ENCODE measurements at places on chromosomes 6 and 20.

DNA sequence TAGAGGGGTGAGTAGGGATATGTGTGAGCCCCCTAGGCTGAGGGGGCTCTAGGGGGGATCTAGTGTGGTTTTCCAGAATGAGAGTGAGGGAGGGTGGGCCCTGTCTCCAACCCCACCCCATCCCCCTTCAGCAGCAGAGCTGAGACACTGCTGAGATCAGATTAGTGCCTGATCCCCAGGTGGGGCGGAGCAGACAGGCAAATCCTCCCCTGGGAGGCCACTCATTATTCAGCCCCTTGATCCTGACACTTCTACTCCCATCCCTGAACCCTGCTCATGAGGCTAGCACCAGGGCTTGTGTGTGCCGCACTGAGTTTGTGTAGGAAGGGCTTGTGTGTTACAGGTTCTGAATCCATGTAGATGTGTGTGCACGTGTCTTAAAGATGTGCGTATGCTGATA is 42.5 kb downstream of the SPDEF start:
- no peaks in the 10 kb centered on the region for H3K4me1 ChIP-seq
- H3K27me3 ChIP-seq = peaks cover 7% of the 10 kb centered on the region

DNA sequence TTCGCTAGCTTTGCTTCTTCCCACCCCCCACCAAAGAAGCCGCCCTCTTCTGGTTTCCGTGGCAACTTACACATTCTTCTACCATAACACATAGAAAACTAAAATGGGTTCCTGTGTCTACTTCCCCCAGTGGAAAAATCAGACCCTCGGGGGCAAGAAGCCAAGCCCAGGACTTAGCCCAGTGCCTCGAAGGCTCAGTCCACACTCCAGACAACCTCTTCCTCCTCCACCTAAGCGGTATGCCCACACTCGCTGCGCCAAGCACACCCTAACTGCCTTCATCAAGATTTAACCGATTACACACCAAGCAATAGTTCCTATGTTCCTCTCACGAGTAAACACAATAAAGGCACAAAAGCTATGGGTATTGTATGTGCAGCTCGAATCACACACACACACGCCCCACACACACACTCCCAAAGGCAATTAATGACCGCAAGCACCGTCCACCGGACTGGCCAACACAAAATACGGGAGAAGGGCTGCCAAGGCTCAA is 537 bp downstream of the PPIL4 start:
- H3K4me3 ChIP-seq = peak overlapping the region; percentile 99
- H3K27ac ChIP-seq = peak overlapping the region; percentile 99
- peaks cover 37% of the 10 kb centered on the region for H3K4me1 ChIP-seq
- H3K27me3 ChIP-seq = no peaks in the 10 kb centered on the region
- peak; percentile 85 for DNase-seq
- peaks cover 6% of the 10 kb centered on the region for H3K36me3 ChIP-seq

DNA sequence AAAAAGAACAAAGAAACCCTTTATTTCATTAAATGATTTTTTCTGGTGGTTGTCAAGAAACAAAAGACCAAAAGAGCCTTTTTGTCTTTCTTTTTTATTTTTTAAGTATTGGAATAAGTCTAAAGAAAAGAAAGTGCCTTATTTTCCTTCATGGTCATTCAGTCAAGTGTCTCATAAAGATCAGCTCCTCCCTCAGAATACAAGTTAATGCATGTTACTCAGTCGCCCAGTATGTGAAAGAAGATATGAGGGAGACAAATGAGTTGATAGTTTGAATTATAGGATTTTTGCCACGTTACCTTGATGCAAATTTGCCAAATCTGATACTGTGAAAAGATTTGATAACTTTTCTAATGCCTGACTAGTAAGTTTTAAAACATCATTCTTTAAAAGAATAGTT is 157.2 kb downstream of the QKI start:
- no peak overlapping the region for H3K4me3 ChIP-seq
- H3K27me3 ChIP-seq = no peaks in the 10 kb centered on the region
- peaks cover 18% of the 10 kb centered on the region for H3K36me3 ChIP-seq
- no peak overlapping the region for H3K27ac ChIP-seq

- peaks cover 11% of the 10 kb centered on the region for H3K4me1 ChIP-seq
- no peaks in the 10 kb centered on the region for H3K36me3 ChIP-seq
- H3K27ac ChIP-seq = no peak overlapping the region
- peak; percentile 68 for DNase-seq
- no peak overlapping the region for H3K4me3 ChIP-seq
- peaks cover 3% of the 10 kb centered on the region for H3K27me3 ChIP-seq
Observed at GRCh38 chr6:142692942-142693341, 252.0 kb downstream of the HIVEP2 start.

DNA sequence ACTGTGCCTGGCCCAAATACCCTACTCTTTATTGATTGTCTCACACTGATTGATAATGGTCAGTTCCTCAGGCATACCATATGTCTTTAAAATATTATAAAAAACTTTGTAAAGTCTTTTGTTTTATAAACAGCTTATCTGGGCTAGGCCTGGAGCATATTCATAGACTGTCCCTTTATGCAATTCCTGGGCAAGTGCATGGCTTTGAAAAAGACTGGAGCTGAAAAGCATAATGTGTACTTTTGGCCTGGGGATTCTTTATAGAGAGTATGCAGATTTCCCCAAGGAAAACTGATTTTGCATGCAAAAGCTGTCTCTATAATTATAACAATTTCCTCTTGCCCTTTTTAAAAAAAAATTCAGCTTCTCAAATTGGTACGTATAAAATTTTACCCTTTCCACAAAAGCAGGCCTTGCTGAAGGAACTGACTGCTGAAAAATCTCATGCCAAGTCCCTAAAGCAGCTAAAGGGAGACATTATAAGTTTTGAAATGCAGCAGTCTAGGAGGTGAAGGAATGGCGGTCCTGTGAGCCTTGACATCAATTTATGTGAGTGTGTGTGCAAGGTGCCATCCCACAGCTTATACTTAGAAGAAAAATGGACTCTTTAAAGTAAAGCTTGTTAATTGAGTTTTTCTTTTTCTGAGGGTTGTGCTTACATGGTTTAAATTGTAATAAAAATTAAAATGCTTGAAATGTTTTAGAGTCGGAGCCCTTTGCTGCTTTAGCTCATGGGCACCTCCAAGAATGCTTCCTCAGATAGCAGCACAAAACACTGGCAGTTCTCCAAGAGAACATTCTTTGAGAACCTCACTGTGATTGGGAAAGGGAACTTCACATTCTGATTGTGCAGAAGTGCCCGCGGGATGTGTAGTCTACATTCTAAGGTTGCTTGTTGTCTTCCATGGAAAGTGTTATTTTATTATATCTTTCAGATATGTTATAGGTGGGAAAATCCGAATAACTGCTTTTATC is 43.9 kb downstream of the PLCB4 start:
- no peaks in the 10 kb centered on the region for H3K27me3 ChIP-seq
- no peaks in the 10 kb centered on the region for H3K4me1 ChIP-seq
- no peak overlapping the region for H3K4me3 ChIP-seq
- H3K27ac ChIP-seq = no peak overlapping the region

GRCh38 chr20:49671433-49671832 is 42.2 kb downstream of the B4GALT5 start:
- H3K4me3 ChIP-seq = no peak overlapping the region
- H3K27ac ChIP-seq = no peak overlapping the region
- H3K4me1 ChIP-seq = peaks cover 77% of the 10 kb centered on the region

DNA sequence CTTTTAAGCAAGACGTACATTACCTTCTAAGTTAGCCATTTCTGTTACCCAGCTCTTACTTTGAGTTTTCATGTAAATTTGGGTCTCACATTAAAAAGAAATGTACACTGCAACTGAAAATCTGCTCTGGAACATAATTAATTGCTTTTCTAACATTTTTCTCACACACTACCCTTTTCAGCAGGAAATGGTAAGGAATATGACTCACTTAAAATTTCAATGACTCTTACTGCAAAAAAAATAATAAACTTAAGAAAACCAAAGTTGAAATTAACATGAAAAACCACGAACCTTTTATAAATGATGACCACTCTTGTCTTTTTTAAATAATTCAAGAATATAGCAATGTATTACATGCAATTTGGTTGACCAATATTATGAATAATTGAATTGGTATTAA is 1.3 kb downstream of the CGA start:
- peaks cover 2% of the 10 kb centered on the region for H3K4me1 ChIP-seq
- H3K27me3 ChIP-seq = peaks cover 28% of the 10 kb centered on the region
- no peak for DNase-seq
- H3K4me3 ChIP-seq = no peak overlapping the region

DNA sequence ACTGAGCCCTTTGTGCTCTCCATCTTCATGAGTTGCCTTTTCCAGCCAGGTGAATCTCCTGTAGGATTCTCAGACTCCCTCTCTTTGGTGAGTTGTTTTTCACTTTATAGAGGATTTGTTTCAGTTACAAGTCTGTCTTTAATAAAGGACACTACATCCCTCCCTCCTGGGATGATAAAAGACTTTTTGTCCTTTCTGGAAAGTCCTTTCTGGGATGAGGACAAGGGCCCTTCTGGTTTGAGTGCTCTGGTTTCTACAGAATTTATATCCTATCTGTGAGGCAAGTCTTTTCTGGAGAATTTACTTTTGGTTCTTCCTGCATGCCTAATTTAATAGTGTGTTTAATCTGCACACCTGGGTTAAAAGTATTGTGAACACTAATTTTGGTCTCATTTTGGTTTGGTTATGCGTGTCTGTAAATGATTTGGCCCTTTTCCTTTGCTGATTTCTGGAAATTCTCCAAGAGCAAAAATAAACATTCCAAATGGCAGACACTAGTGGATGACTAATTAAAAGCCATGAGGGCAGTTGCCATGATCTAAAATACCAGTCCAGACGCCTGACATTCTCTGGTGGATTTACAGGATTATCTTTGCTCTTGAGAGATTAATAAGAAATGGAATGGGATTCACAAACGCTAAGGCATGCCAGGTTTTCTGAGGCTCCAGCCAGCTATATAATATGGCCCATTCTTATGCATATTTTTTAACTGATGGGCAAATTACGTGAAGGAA is 44.8 kb downstream of the TCP11 start:
- H3K36me3 ChIP-seq = no peaks in the 10 kb centered on the region
- peaks cover 27% of the 10 kb centered on the region for H3K27me3 ChIP-seq
- no peak overlapping the region for H3K4me3 ChIP-seq

GRCh38 chr20:51526106-51526470 is 16.4 kb downstream of the NFATC2 start:
- no peak for DNase-seq
- no peaks in the 10 kb centered on the region for H3K27me3 ChIP-seq
- H3K27ac ChIP-seq = peak overlapping the region; percentile 95
- H3K36me3 ChIP-seq = peaks cover 38% of the 10 kb centered on the region

- peaks cover 7% of the 10 kb centered on the region for H3K4me1 ChIP-seq
- H3K36me3 ChIP-seq = peaks cover 8% of the 10 kb centered on the region
- no peak for DNase-seq
- H3K27ac ChIP-seq = no peak overlapping the region
- H3K27me3 ChIP-seq = peaks cover 12% of the 10 kb centered on the region
Observed at GRCh38 chr20:25398376-25399036, 7.9 kb upstream of the ABHD12 start.

GRCh38 chr20:11166712-11167111 is 492.9 kb upstream of the JAG1 start:
- no peak for DNase-seq
- no peaks in the 10 kb centered on the region for H3K27me3 ChIP-seq
- H3K4me1 ChIP-seq = no peaks in the 10 kb centered on the region
- H3K4me3 ChIP-seq = no peak overlapping the region

- no peak for DNase-seq
- no peaks in the 10 kb centered on the region for H3K36me3 ChIP-seq
- no peaks in the 10 kb centered on the region for H3K4me1 ChIP-seq
- H3K27me3 ChIP-seq = no peaks in the 10 kb centered on the region
- H3K27ac ChIP-seq = no peak overlapping the region
- H3K4me3 ChIP-seq = no peak overlapping the region
Observed at GRCh38 chr20:39946053-39946810, 742.8 kb downstream of the MAFB start.

DNA sequence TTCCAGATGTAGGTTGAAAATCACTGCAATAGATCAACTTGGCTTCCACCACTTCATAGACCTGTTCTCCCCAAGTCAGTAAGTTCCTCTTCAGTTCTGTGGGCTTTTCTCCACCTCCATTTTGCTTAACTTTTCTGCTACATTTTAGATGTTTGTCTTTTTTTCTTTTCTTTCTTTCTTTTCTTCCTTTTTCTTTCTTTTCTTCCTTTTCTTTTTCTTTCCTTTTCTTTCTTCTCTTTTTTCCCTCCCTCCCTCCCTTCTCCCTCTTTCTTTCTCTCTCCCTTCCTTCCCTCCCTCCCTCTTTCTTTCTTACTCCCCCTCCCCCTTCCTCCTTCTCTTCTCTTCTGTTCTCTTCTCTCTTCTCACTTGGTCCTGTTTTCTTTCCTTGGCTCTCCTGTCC is 6.9 kb upstream of the FAM8A1 start:
- no peaks in the 10 kb centered on the region for H3K27me3 ChIP-seq
- DNase-seq = no peak
- H3K4me1 ChIP-seq = peaks cover 11% of the 10 kb centered on the region
- H3K27ac ChIP-seq = no peak overlapping the region

GRCh38 chr6:79421707-79422484 is 115.3 kb downstream of the LCA5 start:
- H3K27me3 ChIP-seq = peaks cover 8% of the 10 kb centered on the region
- no peak for DNase-seq
- H3K4me3 ChIP-seq = no peak overlapping the region

DNA sequence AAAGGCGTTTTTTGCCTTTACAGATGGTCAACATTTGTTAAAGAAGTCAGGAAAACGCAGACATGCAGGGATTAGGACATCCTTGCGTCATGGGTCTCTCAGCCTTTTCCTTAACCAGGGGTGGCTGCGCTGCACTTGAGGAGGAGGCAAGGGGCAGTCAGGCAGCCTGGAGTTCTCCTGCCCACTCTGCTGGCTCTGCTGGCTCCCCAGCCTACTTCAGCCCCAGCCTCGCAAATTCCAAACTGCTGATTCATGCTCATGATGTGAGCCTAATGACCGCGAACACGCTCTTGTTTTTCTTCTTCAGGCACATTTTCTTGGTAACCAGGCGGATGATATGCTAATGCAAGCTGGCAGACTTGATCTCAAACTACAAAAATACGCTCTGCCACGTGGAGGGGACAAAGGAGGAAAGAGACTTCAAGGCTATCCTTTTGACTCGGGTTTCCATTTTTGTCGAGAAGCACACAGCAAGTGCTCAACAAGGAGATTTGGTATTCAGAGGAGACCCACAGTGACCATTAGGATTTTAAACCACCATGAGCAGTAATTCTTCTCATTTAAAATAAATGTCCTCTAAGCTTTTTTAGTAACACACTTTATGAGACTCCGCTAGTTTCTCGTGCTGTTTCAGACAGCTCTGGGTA is 290.3 kb upstream of the STXBP5 start:
- H3K4me1 ChIP-seq = peaks cover 13% of the 10 kb centered on the region
- peaks cover 9% of the 10 kb centered on the region for H3K27me3 ChIP-seq
- no peak overlapping the region for H3K27ac ChIP-seq
- no peaks in the 10 kb centered on the region for H3K36me3 ChIP-seq
- H3K4me3 ChIP-seq = no peak overlapping the region
- DNase-seq = no peak
